ENCODE measurements at places on chromosomes 12 and 14.

DNA sequence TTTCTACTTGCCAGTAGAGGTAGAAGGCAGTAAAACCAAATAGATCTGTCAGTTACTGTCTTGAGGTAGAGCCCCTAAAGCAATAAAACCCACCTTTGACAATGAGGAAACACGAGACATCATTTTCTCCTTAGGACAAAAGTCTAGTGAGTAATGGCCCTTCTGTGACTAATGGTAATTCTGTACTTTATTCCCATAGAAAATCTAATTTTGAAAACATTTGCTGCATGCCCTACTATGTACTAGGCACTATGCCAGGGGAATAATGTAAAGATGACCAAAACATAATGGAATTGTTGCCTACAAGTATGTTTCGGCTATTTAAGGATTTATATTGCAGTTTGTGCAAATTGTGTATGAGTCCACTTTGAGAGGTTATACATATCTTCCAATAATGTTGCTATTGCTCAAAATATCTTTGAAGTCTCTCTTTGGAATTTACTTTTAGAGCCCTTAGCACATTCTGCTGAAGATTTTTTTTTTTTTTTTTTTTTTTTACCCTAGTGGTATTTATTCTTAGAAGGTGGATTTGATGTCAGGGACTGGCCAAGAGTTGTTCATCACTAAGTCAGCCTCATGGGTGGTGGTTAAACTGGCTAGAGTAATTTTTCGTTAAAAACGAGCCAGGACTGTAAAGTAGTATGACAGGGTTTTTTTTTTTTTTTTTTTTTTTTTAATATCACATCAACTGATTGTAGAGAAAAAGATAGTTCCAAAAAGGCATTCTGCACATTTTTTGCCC, 109.7 kb downstream of the CRADD start:
- DNase-seq = peak; percentile 23

DNA sequence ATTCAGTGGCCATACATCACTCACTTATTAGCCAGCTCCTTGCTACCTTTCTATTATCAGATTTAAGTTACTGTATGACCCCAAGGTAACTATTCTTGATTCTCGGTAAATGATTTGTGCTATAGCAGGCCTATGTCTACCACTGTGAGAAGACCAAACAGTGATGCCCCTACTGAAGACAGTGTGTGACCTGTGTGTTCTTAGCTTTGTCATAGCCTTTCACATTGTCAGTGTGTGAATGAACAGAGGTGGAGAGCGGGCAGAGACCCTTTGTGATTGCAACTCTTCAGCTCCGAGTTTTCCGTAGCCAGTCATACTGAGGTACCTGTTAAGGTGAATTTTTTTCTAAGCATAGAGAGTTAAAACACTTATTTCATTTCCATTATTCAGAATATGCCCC, 294.0 kb downstream of the LRFN5 start:
- no peak for DNase-seq

DNA sequence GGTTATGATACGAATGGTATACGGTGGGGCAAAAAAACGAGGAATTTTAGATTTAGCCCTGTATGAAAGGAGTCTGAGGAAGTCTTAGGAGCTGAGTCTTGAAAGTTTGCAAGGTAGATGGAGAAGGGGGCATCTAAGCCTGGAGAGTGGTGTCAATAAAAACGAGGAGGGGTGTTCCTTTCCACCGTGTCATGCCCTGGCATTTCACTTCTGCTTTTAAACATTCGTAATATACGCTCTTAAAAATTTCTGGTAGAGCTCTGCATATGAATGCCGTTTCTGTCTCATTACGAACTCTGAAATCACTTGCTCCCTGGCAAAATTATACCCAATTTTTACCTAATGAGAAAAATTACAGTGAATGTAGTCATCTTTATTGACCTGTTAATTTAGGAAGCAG, 170.2 kb downstream of the ERC1 start:
- DNase-seq = no peak

DNA sequence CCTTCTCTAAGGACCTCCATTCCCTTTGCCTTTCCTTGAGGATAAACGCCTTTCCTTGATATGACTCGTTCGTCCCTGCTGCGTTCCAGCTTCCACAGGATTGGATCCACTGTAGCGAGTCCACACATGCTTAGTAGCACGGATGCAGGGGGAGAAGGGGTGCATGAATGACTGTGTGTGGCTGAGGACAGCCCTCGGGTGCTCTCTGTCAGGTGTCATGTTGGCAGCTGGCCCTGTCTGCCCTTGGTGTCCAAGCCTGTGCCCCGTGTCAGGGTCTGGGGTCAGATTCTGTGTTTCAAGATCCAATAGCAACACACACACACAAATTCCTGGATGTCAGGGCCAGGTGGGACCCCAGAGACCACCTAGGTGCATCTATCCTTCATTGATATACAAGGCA, 17.5 kb upstream of the KRT80 start:
- DNase-seq = no peak

GRCh38 chr12:12350868-12351463, 924 bp upstream of the MANSC1 start:
- no peak for DNase-seq

DNA sequence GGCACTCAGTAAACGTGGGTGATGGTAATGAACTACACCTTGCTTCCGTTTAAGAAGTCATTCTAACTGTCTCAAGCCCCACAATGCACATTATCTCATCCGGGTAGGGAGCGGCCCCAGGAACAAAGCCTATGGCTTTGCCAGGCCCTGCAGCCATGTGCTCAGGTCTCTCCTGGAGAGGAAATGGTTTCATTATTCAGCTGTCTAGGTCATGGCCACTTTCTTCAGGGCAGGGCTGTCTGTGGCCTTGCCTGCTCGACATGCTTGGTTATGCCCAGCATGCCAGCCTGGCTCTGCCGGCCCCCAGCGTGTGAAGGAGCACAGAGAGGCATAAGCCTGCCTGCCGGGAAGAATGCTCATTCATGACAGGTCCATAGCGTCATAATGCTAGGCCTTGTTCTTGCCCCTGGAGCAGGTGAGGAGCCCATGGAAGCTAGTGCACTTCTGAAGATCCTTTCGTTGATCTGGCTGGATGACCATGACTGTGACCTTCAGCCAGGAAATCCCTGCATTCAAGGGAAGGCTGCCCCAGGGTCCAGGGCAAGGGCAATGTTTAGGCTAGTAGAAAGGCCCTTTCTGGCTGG, 26.3 kb upstream of the FOS start:
- no peak for DNase-seq

- peak; percentile 76 for DNase-seq
Measured at GRCh38 chr12:124636138-124636978, 68.9 kb upstream of the NCOR2 start.

DNA sequence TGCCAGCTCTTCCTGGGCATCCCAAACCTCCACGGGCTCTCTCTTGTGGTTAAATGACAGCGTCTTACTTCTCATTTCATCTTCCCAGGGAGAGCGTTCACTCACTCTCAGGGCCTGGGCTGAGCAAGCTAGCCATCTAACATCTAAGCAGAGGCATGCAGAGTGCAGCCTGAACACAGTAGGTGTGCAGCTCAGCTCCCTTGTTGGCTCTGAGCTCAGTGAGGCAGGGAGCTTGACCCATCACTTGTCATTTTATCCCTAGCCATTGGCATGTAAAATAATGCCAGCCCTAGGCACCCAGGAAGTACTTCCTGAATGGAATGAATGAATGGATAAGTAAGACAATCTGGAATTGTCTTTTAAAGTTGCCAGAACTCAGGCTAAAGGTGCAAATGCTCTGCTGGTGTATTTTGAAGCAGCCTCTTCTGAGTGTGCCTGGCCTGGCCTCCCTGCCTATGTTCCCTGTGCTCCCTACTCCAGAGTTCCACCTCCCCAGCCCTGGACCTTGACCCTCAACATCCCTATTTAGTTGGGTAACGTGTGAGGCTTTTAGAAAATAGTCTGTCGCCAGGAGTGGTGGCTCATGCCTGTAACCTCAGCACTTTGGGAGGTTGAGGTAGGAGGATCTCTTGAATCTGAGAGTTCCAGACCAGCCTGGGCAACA, 9.5 kb upstream of the MEG3 start:
- no peak for DNase-seq
